Activated CD8-positive, alpha-beta memory T cell treated with anti-CD3 and anti-CD28 coated beads for 4 hours (primary cell): ENCODE measurements at places on chromosomes 7 and 10.

DNA sequence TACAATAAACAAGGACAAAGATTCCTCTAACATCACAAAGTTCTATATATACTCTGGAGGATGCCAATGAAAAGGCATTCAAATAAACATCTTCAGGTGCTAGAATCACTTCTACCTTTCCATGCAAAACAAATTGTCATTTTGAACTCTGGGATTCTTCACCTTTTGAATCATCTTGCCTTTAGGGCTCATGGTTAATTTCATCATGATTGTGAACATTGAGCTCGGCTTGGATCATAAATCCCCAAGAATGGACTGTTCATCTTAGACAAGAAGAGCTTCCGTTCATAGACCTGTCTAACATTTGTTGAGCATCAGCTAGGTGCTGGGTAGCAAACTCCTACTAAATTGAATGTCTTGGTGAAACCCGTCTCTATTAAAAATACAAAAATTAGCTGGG lies 212.2 kb downstream of the TNS3 start:
- no peak for DNase-seq

DNA sequence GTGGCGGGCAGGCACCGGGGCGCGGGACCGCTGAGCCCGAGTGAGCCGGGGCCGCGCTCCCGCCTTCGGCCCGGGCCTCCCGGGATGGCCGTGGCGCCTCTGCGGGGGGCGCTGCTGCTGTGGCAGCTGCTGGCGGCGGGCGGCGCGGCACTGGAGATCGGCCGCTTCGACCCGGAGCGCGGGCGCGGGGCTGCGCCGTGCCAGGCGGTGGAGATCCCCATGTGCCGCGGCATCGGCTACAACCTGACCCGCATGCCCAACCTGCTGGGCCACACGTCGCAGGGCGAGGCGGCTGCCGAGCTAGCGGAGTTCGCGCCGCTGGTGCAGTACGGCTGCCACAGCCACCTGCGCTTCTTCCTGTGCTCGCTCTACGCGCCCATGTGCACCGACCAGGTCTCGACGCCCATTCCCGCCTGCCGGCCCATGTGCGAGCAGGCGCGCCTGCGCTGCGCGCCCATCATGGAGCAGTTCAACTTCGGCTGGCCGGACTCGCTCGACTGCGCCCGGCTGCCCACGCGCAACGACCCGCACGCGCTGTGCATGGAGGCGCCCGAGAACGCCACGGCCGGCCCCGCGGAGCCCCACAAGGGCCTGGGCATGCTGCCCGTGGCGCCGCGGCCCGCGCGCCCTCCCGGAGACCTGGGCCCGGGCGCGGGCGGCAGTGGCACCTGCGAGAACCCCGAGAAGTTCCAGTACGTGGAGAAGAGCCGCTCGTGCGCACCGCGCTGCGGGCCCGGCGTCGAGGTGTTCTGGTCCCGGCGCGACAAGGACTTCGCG lies 534 bp downstream of the FZD9 start:
- no peak for DNase-seq

DNA sequence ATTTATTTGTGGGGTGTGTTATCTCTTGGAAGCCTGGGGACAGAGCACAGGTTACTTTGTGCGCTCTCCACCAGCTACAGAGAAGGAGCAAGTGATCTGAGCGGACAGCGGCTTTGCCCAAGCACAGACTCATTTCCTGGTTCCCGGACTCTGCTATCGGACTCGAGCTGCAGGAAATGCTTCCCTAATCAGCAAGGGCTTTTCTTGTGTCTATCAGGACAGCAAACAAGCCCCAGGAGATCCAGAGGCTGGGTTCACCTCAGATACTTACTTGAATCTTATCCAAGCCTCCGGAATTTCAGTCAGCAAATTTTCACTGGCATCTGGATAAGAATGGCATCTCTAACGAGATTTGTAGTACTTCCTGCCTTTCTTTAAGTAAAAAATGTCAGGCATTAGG lies 27.8 kb downstream of the MRC1 start:
- no peak for DNase-seq

- DNase-seq = no peak
Measured at GRCh38 chr7:36151921-36152755, 916 bp upstream of the EEPD1 start.

DNA sequence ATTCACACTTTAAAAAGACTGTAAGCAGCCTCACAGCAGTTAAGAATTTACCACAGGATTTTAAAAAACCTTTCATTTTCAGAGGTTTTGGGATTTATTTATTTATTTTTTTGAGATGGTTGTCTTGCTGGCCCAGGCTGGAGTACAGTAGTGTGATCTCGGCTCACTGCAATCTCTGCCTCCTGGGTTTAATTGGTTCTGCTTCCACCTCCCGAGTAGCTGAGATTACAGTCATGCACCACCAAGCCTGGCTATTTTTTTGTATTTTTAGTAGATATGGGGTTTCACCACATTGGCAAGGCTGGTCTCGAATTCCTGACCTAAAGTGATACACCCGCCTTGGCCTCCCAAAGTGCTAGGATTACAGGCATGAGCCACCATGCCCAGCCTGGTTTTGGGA lies 19.1 kb downstream of the MINDY4 start:
- DNase-seq = no peak

DNA sequence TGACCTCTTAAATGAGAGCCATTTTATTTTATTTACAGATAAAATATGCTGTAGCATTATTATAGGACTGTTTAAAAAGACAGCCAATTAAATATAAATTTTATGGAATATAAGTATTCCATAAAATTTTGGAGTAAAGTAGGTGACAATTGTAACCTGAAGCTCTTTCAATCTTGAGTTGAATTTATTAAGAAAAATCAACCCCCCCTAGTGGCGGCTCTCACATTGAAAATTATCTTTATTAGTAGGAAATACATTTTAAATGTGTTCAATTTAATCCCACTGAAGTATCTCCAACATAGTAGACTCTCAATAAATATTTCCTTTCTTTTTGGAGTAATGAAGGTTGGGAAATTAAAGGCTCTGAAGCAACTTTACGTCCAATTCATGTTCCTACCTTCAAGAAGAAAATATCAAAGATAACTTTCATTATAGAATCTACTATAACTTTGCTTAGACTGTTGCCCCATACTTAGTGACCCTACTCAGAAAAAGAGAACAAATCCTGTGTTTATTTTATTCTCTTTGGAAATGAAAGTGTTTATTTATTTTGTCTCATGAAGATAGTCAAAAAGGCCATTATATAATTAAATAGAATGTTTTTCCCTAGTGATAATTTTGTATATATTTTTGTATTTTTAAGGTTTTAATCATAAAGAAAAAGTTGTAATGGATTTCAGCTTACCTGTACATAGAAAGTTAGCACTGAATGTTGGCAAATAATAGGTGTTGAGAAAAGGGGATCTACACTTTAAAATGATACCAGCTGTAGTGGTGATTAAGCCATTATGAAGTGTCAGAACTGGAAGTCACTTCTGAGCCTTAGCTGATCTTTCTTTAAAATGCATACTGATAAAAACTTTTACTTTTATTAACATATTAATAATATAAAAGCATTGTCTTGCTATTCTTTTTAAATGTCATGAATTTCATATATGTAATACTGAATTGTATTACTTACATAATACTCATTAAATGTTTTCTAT lies 3.3 kb downstream of the AHR start:
- DNase-seq = no peak

GRCh38 chr10:63720072-63720537 lies 198.9 kb downstream of the REEP3 start:
- peak; percentile 34 for DNase-seq

DNA sequence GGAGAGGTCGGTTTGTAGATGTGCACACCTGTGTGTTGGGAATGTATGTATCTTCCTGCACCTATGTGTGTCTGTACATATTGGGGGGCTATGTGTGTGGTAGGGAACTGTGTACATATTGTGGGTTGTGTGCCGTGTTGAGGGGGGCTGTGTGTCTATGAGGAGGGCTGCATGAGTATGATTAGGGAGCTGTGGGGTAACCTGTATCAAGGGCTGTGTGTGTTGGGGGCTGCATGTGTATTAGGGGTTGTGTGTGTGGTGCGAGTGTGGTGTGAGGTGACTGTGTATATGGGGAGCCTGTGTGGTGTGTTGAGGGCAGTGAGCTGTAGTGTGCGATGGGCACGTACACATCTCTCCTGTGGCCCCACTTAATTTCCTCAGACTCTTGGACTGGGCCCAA lies 22.2 kb upstream of the PAX2 start:
- no peak for DNase-seq

DNA sequence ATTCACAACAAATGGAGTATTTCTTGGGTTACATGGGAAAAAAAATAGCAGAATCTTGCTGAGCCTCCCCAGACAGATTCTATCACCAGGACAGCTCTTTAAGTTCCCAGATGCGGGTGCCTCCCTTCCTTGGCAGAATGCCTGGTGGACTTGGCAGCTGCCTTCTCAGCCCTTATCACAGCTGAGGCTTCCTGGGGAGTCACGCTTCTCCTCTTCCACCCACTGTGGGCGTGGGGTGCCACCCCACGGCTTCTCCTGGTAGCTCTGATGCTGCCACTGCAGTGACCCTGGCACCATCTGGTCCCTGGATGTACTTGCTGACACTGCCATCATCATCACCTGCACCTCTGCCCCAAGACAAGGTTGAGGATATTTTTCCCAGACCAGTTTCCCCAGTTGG lies 16.2 kb upstream of the NME8 start:
- no peak for DNase-seq

GRCh38 chr10:126247446-126247975 lies 140.8 kb downstream of the ADAM12 start:
- no peak for DNase-seq

DNA sequence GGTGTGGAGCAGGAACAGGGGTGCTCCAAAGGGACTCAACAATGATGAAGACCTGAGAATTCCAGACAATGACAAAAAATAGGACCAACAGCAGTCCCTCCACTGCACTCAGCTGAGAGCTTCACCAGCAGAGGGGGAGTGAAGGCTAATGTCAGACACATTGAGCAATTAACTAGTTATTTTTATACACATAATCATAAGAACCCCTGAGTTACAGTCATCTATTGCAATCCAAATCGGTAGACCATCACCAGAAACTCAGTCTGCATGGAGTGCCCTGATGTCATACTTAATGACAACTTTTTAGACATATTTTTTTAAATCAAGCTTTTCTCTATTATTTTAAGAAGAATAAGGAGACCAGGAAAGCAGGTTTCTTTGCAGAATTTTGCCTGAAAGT lies 30.6 kb upstream of the IKZF1 start:
- DNase-seq = no peak

DNA sequence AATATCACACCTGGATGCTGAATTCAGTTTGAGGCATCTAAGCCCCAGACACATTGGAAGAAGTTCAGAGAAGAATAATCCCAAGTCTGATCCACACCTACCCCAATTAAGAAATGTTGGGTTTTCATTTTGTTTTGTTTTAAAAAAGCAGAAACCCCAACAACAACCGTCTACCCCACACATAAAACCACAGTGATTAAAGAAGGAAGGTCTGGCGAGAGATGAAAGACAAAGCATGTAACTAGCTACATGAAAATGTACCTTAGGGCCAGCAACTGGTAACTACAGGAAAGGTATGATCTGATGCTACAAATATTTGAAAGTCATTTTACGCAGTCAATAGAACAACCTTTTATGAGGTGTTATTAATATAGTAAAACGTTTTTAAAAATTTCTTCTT lies 1112.3 kb downstream of the GATA3 start:
- no peak for DNase-seq

- no peak for DNase-seq
Measured at GRCh38 chr10:3034616-3035015, 32.7 kb upstream of the PFKP start.

- DNase-seq = no peak
Measured at GRCh38 chr7:78968951-78969350, 484.5 kb downstream of the MAGI2 start.

- DNase-seq = no peak
Measured at GRCh38 chr10:82383350-82383749, 508.4 kb downstream of the NRG3 start.

GRCh38 chr10:103110407-103110806 lies 82.7 kb downstream of the NT5C2 start:
- no peak for DNase-seq

GRCh38 chr10:130708465-130709070 lies 572.4 kb downstream of the GLRX3 start:
- no peak for DNase-seq

GRCh38 chr10:67770537-67770936 lies 67.5 kb downstream of the DNAJC12 start:
- DNase-seq = no peak

DNA sequence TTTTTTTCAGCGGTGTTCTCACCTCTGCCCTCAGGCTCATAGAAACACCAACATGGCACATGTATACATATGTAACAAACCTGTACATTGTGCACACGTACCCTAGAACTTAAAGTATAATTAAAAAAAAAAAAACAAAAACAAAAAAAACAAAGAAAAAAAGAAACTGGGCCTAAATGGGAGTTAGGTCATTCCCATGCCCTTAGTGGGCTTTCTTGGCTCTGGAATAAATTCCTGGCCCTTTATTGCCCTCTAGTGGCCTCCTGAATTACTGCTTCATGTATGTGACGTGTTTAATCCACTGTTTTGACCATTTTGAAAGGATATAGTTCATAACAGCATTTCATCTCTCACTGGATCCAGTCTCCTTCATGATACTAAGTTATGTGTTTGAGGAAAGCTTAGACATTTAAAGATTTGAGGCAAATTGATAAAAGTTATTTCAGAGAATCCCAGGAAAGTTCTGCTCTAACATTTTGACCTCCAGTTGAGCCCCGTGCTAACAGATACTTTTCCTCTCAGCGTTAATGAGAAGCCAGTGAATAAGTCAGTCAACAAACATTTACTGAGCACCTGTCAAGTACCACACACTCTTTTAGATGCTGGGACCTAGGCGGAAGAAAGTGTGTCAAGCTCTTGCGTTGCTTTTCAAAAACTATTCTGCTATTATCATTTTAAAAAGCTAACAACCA lies 54.7 kb upstream of the SYPL1 start:
- DNase-seq = no peak

DNA sequence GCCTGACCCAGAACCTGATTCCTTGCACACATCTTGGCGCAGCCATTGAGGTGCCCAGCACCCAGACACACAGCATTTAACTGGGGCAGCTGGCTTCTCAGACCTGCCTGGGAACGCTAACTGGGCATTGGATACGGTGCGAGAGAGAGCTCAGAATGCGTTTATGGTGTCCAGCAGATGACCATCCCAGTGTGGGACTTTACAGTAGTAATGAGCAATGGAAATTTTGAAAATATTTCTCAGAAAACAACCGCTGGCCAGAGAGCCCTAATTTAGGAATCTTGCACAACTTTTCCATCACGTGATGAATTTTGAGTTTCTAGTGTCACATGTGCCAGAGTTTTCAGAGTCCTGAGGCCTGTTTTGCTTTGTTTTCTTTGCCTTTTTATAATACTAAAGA lies 78.2 kb upstream of the SEC61G start:
- no peak for DNase-seq

DNA sequence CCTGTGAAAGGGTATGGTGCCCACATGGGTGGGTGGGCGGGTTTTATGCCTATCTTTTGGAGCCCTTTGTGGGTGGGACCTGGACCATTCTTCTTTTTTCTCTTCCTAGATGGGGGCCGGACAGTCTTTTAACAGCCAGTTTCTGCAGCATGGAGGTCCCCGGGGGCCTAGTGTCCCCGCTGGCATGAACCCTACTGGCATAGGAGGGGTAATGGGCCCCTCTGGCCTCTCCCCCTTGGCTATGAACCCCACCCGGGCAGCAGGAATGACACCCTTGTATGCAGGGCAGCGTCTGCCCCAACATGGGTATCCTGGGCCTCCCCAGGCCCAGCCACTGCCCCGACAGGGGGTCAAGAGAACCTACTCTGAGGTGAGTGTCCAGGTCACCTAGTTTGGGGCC lies 9.1 kb downstream of the ZMIZ2 start:
- DNase-seq = no peak
